Esophagus squamous epithelium (tissue), 5 donors: ENCODE measurements at places on chromosomes 2 and 18.

DNA sequence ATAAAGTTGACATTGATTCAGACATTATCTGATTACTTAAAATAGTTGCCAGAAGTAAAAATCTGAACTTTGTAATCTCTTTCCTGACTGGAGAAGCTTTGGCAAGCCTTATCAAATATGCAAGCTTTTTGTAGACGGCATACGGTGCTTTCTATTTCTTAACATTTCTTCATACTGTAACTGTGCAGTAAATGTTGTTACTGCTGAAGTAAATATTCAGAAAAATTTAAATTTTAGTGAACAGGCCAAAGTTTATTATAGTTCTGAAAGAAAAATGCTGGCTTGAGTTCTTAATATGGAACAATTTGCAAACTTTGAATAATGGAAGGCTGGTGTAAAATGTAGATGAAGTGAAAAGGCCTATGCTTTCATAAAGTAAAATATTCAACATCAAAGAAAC lies 1.8 kb downstream of the TTN start:
- no peak for DNase-seq

DNA sequence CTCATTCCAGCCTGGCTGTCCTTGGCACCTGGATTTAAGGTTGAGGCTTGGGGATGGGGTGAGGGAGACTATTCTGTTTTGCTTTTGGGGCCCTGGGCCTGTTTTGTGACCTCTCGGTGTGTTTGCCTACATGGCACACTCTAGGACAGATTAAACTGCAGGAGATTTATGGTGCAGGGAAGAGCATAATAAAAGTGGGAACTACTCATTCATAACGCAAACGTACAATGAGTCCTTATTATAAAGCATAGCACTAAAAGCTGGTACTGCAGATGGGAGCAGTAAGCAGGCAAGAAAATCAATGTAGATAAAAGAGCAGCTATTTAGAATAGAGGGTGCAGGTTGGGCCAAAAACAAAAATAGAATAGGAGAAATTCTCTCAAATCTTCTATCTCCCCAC lies 238.4 kb downstream of the ACTR3 start:
- no peak for DNase-seq

DNA sequence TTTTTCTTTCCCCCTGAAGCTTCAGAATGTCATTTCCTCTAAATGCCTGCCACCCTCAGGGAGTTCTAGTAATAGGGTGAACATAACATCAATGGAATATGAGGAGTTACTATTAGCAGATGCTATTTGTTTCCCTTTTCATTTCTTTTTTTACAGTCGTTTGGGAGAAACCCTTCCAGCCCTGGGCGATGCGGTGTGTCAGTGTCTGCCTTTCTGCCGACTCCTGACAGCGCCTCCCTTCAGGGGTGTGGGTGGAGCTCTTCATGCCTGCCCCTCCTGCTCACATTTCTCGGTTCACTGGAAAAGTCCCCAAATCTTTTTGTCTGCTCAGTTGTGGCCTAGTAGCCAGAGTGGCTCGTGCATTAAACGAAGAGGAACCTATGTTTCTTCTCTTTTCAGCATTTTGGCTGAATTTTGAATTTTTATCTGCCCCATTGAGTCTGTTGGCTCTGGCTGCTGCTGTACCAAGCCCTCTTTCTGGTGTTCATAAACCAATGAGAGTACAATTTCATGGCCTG lies 72.3 kb downstream of the FMNL2 start:
- no peak for DNase-seq

DNA sequence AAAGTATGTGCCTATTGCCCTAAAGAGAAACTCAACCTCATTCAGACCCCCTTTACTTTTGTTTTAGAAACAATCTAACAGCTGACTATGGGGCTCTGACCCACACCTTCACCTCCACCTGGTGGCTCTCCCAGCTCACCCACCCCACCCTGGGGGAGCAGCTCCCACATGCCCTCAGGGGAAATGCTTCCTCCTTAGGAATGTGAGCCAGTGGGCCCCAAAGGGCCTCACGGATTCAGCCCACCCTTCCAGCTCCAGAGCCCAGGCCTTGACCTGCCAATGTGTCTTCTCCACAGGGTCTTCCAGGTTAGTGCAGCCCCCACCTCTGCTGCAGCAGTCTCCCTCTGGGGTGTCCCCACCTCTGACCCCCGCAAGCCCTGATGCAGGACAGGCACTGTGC lies 680.1 kb upstream of the RAB6C start:
- no peak for DNase-seq

- DNase-seq: no peak
These were observed 790 bp upstream of the ACAA2 start for GRCh38 chr18:49814147-49814499.

- no peak for DNase-seq
These were observed 149.1 kb upstream of the CELF4 start for GRCh38 chr18:37714691-37715090.

- no peak for DNase-seq
These were observed 16.6 kb downstream of the RTP5 start for GRCh38 chr2:241885946-241886643.

GRCh38 chr2:186572705-186573104 lies 17.2 kb upstream of the ITGAV start:
- DNase-seq: no peak

DNA sequence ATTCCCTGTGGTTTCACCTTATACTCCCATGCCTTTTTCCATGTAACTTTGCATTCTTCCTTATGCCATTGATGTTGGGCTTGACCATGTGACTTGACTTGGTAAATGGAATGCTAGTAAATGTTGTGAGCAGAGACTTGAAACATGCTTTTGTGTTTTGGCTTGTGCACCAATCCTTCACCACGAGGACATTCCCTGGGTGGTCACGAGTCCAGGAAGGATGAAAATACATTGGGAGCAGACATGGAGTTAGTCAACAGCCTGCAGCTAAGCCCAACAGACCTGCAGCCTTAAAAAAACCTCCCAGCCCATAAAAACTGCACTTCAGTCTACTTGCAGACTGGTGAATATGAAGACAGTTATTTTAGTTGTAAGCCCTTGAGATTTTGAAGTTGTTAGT lies 116.5 kb upstream of the SPATS2L start:
- no peak for DNase-seq

- DNase-seq: no peak
These were observed 895.4 kb downstream of the CNTNAP5 start for GRCh38 chr2:124920448-124920847.

GRCh38 chr2:11242542-11243174 lies 87.4 kb downstream of the SLC66A3 start:
- DNase-seq: no peak

DNA sequence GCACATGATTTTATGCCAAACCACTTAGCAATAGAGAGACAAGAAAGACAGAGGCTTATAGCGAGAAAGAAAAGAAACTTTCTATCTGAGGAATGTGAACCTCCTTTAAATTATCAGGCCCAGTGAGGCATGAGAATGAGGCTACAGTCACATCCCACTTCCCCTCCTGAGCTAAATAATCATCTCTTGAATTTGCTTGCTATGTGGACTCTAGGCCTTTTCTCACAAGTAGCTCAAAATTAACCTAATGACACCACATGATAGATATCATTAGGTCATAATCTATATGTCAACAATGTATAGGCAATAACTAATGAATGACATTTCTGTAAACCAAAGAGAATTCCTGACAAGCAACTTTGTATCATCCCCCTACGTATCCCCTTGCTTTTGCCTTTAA lies 301.5 kb upstream of the MGAT5 start:
- no peak for DNase-seq

GRCh38 chr2:7108792-7109532 lies 191.8 kb downstream of the RNF144A start:
- DNase-seq: no peak

DNA sequence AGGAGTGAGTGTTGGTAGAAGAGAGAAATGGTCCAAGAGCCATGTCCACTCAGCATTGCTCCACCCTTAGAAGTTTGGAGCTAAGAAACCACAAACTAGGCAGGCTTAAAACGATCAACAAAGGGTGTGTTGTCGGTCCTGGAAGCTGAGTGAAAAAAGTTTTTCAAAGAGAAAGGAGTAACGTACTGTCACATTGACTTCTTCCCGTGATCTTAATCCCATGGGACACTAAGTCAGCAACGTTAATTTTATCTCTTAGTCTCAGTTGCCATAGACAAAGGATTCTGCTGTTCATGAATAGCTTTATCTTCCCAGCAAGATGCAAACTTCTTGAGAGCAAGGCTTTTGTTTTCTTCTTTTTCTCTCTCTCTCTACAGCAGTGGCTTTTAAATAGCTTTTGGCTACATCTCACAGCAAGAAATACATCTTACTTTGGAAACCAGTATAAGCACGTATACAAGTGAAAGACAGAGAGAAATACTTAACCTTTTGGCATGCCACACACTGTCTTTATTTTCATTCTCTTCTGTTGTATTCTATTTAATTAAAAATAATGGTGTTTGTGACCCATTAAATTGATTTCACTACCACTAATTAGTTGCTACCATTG lies 377.4 kb downstream of the TGIF1 start:
- DNase-seq: no peak

DNA sequence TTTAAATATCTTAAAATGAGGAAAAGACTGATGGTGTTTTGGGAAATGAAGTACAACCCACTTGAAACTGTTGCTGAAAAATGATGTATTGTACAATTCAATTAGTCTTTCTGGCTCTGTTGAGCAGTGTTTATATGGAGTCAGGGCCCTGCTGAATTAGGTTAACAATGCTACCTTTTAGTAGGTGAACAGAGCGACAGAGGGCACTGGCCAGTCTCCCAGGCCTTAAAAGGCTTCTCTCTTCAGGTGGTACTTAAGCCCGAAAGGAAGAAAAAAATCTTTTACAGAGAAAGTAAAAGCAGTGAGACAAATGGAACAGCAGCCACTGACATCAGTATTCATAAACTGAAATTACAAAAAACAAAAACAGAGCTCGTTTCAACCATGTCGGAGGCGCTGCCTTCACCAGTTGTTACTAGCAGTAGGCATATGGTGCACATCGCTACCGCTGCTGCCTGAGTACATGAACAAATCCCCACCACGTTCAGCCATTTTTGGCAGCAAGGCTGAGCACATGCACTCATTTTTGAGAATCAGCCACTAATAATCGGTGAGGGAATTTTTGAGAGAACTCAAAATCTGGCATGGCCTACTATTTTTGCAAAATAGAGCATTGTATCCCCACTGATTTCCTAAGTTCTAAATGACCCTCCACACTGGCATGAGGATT lies 91.8 kb downstream of the PLEKHM3 start:
- no peak for DNase-seq

GRCh38 chr2:46615986-46616485 lies 136.7 kb downstream of the TMEM247 start:
- DNase-seq: no peak

DNA sequence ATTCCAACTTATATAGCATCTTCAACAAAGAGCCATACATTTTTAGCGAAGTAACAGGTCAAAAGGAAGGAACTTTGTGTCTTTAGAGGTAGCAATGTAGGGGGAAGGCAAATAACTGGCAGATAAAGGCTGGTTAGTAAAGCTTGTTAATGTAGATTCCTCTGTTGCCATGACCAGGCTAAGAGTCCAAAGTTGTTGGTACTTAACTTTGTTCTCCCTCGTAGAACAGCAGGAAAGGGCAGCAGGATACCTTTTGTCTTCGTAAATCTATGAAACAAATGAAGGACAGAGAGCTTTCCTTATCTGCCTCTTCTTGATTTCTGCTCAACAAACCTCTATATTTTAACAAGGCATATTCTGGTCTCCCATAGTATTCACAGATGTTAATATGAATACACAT lies 18.6 kb downstream of the ZBTB14 start:
- DNase-seq: no peak

- DNase-seq: no peak
These were observed 72.5 kb upstream of the CYP1B1 start for GRCh38 chr2:38148501-38148900.

GRCh38 chr2:240481720-240482119 lies 46.3 kb downstream of the GPC1 start:
- no peak for DNase-seq

- DNase-seq: no peak
These were observed 318.8 kb upstream of the REV1 start for GRCh38 chr2:99808361-99809200.

- no peak for DNase-seq
These were observed 323.2 kb downstream of the OSR1 start for GRCh38 chr2:19035238-19035637.

- DNase-seq: no peak
These were observed 371.1 kb upstream of the ID2 start for GRCh38 chr2:8310557-8311455.

DNA sequence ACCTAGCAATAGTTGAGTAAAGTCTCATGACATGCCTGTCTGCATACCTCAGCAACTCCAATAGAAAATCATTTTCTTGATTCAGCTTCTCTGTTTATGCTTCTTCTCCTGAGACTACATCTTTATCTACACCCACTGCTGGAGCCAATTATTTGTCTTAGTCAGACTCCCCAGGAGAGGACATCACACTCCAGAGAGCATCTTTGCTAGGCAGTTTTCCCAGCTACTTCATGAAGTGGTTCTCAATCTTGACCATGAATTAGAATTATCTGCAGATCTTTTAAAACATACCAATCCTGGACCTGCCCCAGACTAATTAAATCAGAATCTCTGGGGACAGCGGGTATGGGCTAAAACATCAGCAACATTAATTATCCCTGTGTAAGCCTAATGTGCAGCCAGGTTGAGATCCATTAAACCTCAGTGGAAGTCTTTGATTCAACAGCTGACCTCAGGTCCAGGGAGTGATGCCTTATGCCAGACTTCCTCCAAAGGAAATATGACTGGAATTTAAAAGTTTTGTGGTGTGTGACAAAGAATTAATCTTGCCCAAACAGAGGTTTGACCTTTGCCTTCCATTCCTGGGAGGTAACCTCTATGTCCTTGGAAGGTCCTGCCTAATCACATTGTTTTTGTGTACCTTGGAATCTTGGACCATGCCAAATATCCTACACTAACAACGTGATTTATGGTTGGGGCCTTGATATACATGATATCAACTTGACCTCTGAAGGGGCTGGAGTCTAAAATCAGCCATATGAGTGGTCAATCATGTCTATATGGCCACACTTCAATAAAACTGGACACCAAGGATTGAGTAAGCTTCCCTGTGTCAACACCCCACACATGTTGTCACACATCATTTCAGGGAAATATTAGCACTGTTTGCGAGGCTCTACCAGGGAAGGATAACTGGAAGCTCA lies 99.3 kb upstream of the DNAJC10 start:
- no peak for DNase-seq

- DNase-seq: no peak
These were observed 87.3 kb downstream of the DOCK10 start for GRCh38 chr2:224954980-224955379.

- DNase-seq: no peak
These were observed 6.7 kb downstream of the ERMN start for GRCh38 chr2:157318884-157319283.

DNA sequence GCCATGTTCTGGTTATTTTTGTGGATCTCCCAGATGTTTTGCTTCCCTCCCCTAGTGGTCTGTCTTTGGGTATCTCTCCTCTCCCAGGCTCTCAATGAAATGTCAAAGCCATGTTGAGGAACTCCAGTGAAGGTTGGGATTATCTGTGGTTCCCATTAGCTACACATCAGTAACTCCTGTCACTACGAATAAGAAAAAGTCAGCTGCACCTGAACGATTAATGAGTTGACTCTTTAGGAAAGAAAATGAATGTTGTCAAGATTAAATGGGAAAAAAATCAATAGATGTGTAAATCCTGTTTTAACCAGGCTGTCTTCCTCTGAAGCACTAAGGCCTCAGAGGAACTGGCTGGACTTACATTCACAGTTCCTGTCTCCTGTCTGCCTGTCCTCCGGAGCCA lies 94.0 kb upstream of the DAPL1 start:
- no peak for DNase-seq
